ENCODE measurements at places on chromosomes 16 and 17. TPM values are rescaled to one million over a fixed set of nuclear protein-coding genes. Genes with fewer than 3 reads are reported as not detected.

Gene KRTAP4-9
- not detected for total RNA-seq

Gene NTN1
- 16.7 TPM for total RNA-seq

Gene ALDH3A1
- 7.1 TPM for total RNA-seq

Gene FBXO39
- 0.22 TPM for total RNA-seq

Gene PPP1R1B
- total RNA-seq = 10.2 TPM

Gene MT1M
- total RNA-seq = not detected

Gene DRC3
- 13.9 TPM for total RNA-seq

Gene CA4
- 10.4 TPM for total RNA-seq

Gene CDH1
- 15.0 TPM for total RNA-seq

Gene SLX1A
- 11.5 TPM for total RNA-seq

Gene ZNF205
- 19.0 TPM for total RNA-seq

Gene MT3
- total RNA-seq = not detected

Gene OTOP2
- not detected for total RNA-seq

Gene CDRT4
- 6.7 TPM for total RNA-seq

Gene CD300H
- total RNA-seq = not detected

Gene KPNA2
- 36.1 TPM for total RNA-seq

Gene BAHCC1
- 34.8 TPM for total RNA-seq

Gene SEC14L5
- total RNA-seq = 2.8 TPM

Gene TEKT1
- total RNA-seq = 2.3 TPM

Gene PRPSAP2
- 95.4 TPM for total RNA-seq

Gene JMJD8
- total RNA-seq = 43.3 TPM

Gene TBC1D26
- 2.9 TPM for total RNA-seq

Gene TOM1L1
- total RNA-seq = 61.0 TPM

Gene CA5A
- not detected for total RNA-seq

Gene KRT12
- 50.0 TPM for total RNA-seq

Gene TMEM92
- 0.16 TPM for total RNA-seq

Gene CCDC78
- total RNA-seq = 1.0 TPM

Gene RNF135
- 9.6 TPM for total RNA-seq

Gene RHBDL3
- total RNA-seq = 35.6 TPM

Gene CEP295NL
- total RNA-seq = 11.7 TPM

Gene CACNA1H
- 26.6 TPM for total RNA-seq

Gene RNF167
- total RNA-seq = 35.5 TPM

Gene CCL8
- 0.33 TPM for total RNA-seq

Gene MYH11
- total RNA-seq = 190 TPM

Gene RPH3AL
- 7.3 TPM for total RNA-seq

Gene NLGN2
- total RNA-seq = 36.2 TPM

Gene TBC1D3C
- not detected for total RNA-seq

Gene ARL17B
- 52.7 TPM for total RNA-seq

Gene SOST
- total RNA-seq = 0.22 TPM

Gene GGNBP2
- total RNA-seq = 73.4 TPM

Gene CACNG4
- total RNA-seq = 11.9 TPM

Measured in camera-type eye (tissue), 1 donor.